Activated CD4-positive, alpha-beta memory T cell treated with anti-CD3 and anti-CD28 coated beads, Interleukin-2, amount 10 ng/mL, durations not matched to agents 7 days and 5 days (primary cell): ENCODE measurements at places on chromosomes 11 and 22. TPM values are rescaled to one million over a fixed set of nuclear protein-coding genes. Genes with fewer than 3 reads are reported as not detected.

GRCh38 chr11:61041755-61042518 lies 60.4 kb upstream of the CD5 start:
- peak; percentile 93 for DNase-seq
- H3K4me1 ChIP-seq, result peaks cover 72% of the 10 kb centered on the region
- peak overlapping the region; percentile 97 for H3K27ac ChIP-seq
- H3K36me3 ChIP-seq, result peaks cover 35% of the 10 kb centered on the region
- no peaks in the 10 kb centered on the region for H3K27me3 ChIP-seq

- H3K27ac ChIP-seq, result no peak overlapping the region
- no peaks in the 10 kb centered on the region for H3K36me3 ChIP-seq
- no peak for DNase-seq
- no peak overlapping the region for H3K4me3 ChIP-seq
- peaks cover 12% of the 10 kb centered on the region for H3K27me3 ChIP-seq
- H3K4me1 ChIP-seq, result no peaks in the 10 kb centered on the region
Observed at GRCh38 chr11:20277014-20277413, 86.5 kb upstream of the HTATIP2 start.

The WNT11 gene
- total RNA-seq, result 0.20 TPM

GRCh38 chr11:64809781-64810241 lies 540 bp downstream of the MEN1 start:
- peaks cover 18% of the 10 kb centered on the region for H3K36me3 ChIP-seq
- H3K4me1 ChIP-seq, result peaks cover 25% of the 10 kb centered on the region
- H3K27me3 ChIP-seq, result peaks cover 3% of the 10 kb centered on the region
- H3K4me3 ChIP-seq, result peak overlapping the region; percentile 97
- peak overlapping the region; percentile 72 for H3K27ac ChIP-seq
- peak; percentile 25 for DNase-seq

GRCh38 chr11:117986981-117987574 lies 884 bp downstream of the IL10RA start:
- peaks cover 62% of the 10 kb centered on the region for H3K4me1 ChIP-seq
- peak overlapping the region; percentile 85 for H3K27ac ChIP-seq
- H3K36me3 ChIP-seq, result peaks cover 80% of the 10 kb centered on the region
- peak overlapping the region; percentile 89 for H3K4me3 ChIP-seq
- DNase-seq, result peak; percentile 76

The ST14 gene
- not detected for total RNA-seq

The CNGA4 gene
- 0.20 TPM for total RNA-seq

The EML3 gene
- total RNA-seq, result 121 TPM

- no peak for DNase-seq
- H3K27me3 ChIP-seq, result peaks cover 8% of the 10 kb centered on the region
- no peaks in the 10 kb centered on the region for H3K36me3 ChIP-seq
- H3K27ac ChIP-seq, result no peak overlapping the region
Observed at GRCh38 chr11:20126724-20127123, 33.6 kb downstream of the DBX1 start.

The TRIOBP gene
- 40.9 TPM for total RNA-seq
